Caki2 (cell line): ENCODE measurements at places on chromosomes 12 and 14.
A peak's percentile ranks its signal among the peaks of the same experiment; 100 is the strongest.

- peak; percentile 45 for DNase-seq
Observed at GRCh38 chr12:81597928-81598604, 161.1 kb downstream of the PPFIA2 start.

- no peak for DNase-seq
Observed at GRCh38 chr14:81727218-81727617, 193.6 kb upstream of the SEL1L start.

DNA sequence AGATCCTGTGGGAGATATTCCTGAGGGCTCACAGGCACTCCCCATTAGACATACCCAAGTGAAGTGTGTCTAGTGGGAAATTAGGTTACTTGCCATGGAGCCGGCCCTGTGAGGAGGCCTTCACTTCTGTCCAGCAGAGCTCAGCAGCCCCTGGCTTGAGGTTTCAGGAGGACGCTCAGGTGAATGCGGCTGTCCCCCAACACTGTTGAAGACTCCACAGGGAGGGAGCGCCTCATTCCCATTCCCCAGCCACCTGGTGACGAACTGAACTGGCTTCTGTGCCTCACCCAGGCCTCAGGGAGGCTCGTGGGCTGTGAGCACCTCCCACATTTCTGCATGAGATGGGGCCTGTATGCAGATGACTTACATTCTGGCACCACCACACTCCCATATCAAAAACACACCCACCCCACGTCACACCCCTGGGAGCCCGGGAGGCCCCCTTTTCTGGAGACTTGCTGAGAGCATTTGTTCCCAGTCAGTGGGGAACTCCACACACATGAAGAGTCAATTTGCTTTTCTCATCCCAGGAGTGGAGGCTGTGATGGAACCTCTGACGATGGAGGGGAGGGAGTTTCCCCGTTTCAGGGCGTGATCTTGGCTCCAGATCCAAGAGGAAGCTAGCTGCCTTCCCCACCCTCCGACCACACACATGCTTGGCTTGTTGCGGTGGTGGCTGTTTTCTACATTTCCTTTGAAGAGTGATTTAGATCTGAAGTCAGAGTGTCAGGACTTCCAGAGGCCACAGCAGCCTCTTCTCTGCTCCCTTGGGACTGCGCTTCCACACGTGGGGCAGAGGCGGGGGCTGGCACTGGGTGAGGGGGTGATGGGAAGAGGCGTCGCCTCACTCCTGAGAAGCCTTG, 120.7 kb downstream of the ADGRD1 start:
- DNase-seq: no peak

GRCh38 chr14:61749867-61750266, 12.4 kb upstream of the SNAPC1 start:
- DNase-seq: no peak

DNA sequence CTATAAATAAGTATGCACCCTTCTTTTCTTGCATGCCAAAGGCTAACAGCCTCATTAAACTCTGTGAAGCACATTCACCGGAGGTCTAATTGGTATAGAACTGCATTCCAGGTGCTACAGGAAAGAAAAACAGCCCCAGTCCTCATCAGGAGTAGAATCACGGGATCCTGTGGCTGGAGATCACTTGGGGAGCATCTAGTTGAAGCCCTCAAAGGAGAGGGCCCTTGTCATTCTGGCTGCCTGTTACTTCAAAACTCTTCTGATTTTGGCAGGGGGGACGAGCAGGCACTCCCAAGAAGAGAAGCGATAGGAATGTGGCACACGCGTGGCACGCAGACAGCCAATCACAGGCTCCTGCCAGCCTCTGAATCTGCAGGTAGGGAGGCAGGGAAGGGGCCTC, 154.4 kb downstream of the TTC7B start:
- DNase-seq: no peak

GRCh38 chr14:89814126-89814525, 140.4 kb downstream of the EFCAB11 start:
- no peak for DNase-seq

GRCh38 chr12:29552994-29553748, 55.7 kb upstream of the OVCH1 start:
- DNase-seq: no peak

DNA sequence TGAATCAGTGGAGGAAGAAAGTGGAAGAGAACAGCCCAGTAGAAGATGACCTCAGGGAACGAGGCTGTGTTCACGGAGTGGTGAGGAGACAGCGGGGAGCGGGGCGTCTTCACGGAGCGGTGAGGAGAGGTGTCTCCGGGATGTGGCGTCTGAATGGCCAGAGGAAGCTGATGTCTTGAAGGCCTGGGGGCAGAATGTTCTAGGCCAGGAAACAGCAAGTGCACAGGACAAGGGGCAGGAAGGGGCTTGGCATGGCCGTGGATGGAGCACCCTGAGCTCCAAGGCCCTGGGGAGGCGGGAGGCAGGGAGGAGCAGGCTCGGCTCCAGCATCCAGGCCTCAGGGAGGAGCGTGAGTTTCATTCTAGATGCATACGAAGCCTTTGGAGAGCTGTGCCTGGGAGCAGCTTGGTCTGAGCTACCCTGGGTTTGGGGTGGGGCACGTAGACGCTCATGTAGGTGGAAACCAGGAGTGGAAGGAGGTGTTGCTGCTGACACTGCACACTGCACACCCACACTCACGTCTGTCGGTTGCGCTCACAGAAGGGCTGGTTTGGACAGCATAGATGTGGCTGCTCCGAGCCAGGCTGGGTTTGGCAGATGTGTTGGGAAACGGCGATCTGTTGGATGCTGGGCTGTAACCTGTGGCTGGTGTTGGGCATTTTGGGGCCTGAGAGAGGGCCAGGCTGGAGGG, 131.6 kb downstream of the ADGRD1 start:
- no peak for DNase-seq

- peak; percentile 61 for DNase-seq
Observed at GRCh38 chr12:53543539-53543938, 36.3 kb upstream of the NPFF start.

GRCh38 chr12:93164103-93164880, 213.4 kb upstream of the NUDT4 start:
- no peak for DNase-seq

DNA sequence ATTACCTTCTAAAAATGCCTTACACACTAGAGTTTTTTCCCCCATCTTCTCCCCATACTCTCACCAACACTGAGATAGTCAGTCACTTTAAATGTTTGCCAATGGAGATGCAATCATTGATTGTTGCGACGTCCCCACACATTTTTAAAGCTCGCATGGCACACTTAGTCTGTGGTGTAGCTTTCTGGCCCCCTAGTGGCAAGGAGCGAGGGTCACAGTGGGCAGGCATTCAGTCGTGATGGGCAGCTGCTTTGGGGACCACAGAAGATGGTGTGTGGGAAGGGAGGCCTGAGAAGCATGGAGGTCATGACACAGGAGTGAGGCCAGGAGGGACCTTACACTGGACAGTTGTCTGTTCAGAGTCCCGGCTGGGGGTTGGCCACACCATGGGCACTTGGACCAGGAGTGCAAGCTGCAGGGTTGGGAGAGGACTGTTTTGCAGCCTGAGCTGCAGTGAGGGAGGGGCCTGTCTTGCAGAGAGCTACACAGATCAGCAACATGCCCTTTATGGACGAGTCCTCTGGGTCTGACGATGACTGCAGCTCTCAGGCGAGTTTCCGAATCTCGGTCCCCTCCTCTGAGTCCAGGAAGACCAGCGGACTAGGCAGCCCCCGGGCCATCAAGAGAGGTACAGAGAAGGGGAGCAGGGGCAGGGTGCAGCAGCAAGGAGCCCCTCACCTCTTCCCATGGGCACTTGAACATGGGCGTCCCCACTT, 28.6 kb downstream of the PIGH start:
- peak; percentile 14 for DNase-seq
